ENCODE measurements at places on chromosomes 1 and 21. TPM values are rescaled to one million over a fixed set of nuclear protein-coding genes. Genes with fewer than 3 reads are reported as not detected.

Gene GNG12
- 230 TPM for total RNA-seq

Gene TCHHL1
- total RNA-seq = not detected

Gene TIE1
- 0.94 TPM for total RNA-seq

Gene TGFB2
- total RNA-seq = 47.4 TPM

Gene OR10J1
- total RNA-seq = not detected

Gene ANKRD34A
- not detected for total RNA-seq

Gene KCNJ6
- 0.05 TPM for total RNA-seq

Gene SPATA6
- 3.0 TPM for total RNA-seq

Gene FCRLB
- total RNA-seq = 1.9 TPM

Gene RGL1
- total RNA-seq = 5.9 TPM

Gene KRTAP7-1
- total RNA-seq = not detected

Gene GUCA2A
- not detected for total RNA-seq

Gene BLZF1
- total RNA-seq = 58.3 TPM

Gene KIAA0040
- total RNA-seq = 8.7 TPM

Gene ALPL
- 11.1 TPM for total RNA-seq

Gene LCE3D
- not detected for total RNA-seq

Gene REN
- total RNA-seq = not detected

Gene CYP4A11
- total RNA-seq = not detected

Gene TNFRSF18
- total RNA-seq = 0.50 TPM

Gene KRTAP20-1
- not detected for total RNA-seq

Gene AMIGO1
- 4.1 TPM for total RNA-seq

Gene NUDC
- 47.8 TPM for total RNA-seq

Gene TBX19
- total RNA-seq = 0.75 TPM

Gene ITLN1
- not detected for total RNA-seq

Gene MYCBP
- 45.1 TPM for total RNA-seq

Gene RIPPLY3
- total RNA-seq = 0.15 TPM

Gene WASF2
- 15.1 TPM for total RNA-seq

Gene FLG2
- total RNA-seq = not detected

Gene ZYG11A
- total RNA-seq = 0.75 TPM

Gene FAM72B
- total RNA-seq = 0.52 TPM

Gene NHLH1
- 0.05 TPM for total RNA-seq

Gene HNRNPCL4
- not detected for total RNA-seq

Gene WNT3A
- total RNA-seq = not detected

Gene BMP8B
- total RNA-seq = 1.3 TPM

Gene THEM5
- not detected for total RNA-seq

Gene ADAMTS4
- total RNA-seq = under 0.01 TPM

Gene GPR37L1
- 0.15 TPM for total RNA-seq

Gene EPHA10
- 0.05 TPM for total RNA-seq

Gene CD52
- not detected for total RNA-seq

Gene FAM131C
- 0.52 TPM for total RNA-seq
